ENCODE measurements at places on chromosomes 3 and 15.

- H3K27me3 ChIP-seq = no peaks in the 10 kb centered on the region
- H3K27ac ChIP-seq = peak overlapping the region; percentile 31
- peak; percentile 62 for DNase-seq
- no peak overlapping the region for H3K4me3 ChIP-seq
- H3K36me3 ChIP-seq = no peaks in the 10 kb centered on the region
- peaks cover 13% of the 10 kb centered on the region for H3K4me1 ChIP-seq
These were observed 4.6 kb upstream of the KCTD6 start for GRCh38 chr3:58487140-58487886.

DNA sequence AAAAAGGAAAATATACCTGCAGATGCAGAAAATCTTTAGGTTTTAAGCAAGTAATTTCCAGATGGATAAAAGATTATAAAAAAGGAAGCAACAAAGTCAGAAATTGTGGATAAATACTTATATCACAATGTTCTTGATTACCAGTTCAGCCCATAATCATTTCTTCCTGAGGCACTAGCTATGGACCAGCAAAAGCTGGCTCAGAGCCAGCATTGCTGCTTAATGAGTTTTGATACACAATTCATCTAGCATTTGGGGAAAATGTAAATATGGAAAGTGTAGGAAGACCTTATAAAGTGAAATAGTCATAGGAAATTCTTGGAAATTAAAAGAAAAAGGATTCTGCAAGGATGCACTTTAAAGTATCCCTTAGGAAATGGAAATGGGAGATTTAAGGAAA is 168.3 kb upstream of the GBE1 start:
- no peaks in the 10 kb centered on the region for H3K4me1 ChIP-seq
- H3K4me3 ChIP-seq = no peak overlapping the region
- H3K27ac ChIP-seq = no peak overlapping the region
- no peaks in the 10 kb centered on the region for H3K27me3 ChIP-seq
- no peaks in the 10 kb centered on the region for H3K36me3 ChIP-seq

DNA sequence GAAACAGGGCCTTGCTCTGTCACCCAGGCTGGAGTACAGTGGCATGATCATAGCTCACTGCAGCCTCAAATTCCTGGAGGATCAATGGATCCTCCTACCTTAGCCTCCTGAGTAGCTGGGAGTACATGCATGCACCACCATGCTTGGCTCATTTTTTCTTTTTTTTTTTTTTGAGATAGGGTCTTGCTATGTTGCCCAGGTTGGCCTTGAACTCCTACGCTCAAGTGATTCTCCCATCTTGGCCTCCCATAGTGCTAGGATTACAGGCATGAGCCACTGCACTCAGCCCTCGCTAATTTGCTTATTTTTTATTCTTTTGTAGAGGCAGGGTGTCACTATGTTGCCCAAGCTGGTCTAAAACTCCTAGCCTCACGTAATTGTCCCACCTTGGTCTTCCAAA is 6.0 kb upstream of the ARIH1 start:
- no peak overlapping the region for H3K4me3 ChIP-seq
- H3K36me3 ChIP-seq = no peaks in the 10 kb centered on the region
- no peak for DNase-seq
- H3K27me3 ChIP-seq = no peaks in the 10 kb centered on the region

DNA sequence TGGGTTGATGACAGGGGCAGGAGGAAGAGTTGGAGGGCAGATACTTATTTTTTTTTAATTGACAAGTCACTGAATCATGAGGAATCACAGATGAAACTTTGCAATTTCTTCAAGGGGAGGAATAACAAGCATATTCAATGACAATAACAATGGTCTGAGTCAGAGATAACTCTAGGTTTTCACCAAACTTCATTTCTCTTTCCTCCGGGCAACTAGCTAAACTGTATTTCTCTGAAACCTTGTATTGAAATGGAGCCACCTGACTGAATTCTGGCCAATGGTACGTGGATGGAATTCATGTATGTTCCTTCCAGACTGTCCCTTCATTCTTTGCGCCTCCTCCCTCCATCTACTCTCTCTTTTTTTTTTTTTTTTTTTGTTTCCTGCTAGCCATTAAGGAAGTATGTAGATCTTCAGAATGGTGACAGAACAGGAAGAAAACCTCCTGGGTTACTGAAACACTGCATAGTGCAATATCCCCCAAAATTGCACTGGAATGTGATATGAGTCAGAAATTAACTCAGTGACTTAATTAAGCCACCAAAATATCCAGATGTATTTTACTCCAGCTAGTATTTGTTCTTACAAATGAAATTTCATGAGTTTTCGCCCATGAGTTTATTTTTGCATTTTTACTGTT is 495.4 kb downstream of the OTOL1 start:
- H3K4me3 ChIP-seq = no peak overlapping the region
- no peaks in the 10 kb centered on the region for H3K4me1 ChIP-seq
- DNase-seq = no peak
- H3K27me3 ChIP-seq = no peaks in the 10 kb centered on the region

DNA sequence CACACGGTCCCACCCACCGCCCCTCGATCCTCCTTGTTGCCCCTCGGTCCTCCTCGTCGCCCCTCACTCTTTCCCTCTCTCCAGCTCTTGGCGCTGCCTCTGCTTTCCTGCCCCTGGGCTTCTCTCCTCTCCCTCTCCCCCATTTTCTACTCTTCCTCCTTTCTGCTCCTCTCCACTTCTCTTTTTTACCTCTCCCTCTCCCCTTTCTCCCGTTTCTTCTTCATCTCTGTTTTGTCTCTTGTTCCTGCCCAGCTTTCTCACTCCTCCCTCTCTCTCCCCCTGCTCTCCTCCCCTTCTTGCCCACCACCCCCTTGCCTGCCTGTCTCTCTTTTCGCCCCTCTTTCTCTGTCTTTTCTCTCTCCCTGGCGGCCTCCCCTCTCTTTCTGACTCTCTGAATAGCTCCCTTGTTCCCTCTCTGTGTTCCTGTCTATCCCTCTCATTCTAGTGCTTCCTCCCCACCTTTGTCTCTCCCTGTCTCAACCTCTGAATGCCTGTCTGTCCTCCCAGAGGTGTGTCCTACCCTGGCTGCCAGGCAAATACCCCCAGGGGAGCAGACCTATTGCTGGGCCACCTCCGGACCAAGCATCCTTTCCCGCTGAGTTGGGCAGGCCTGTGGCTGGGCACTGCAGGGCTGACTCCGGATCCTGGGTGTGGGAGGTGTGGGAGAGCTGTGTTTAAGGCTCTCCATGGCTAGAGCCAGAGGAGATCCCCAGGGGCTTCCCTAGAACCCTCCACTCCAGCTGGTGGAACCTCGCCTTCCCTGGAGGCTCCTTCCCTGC is 41.0 kb downstream of the EPHB3 start:
- no peak overlapping the region for H3K4me3 ChIP-seq
- no peaks in the 10 kb centered on the region for H3K4me1 ChIP-seq
- H3K36me3 ChIP-seq = no peaks in the 10 kb centered on the region
- H3K27me3 ChIP-seq = peaks cover 61% of the 10 kb centered on the region
- DNase-seq = no peak

DNA sequence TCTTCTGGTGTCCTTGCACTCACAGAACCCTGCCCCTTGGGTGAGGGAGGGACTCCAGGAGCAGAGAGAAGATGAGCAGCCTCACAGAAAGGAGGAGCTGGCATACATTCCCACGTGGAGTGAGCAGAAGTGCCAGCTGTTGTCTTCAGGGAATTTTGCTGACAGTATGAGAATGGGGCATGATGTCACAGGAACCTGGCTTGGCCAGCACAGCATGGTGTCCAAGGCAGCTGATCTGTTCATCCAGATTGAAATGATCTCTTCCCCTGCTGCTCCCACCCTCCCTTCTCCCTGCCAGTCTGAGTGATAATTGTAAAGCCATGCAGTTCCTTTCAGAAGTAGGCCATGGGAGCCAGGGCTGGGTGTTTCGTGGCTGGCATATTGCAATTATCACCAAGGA is 53.3 kb downstream of the GJD2 start:
- no peaks in the 10 kb centered on the region for H3K36me3 ChIP-seq
- DNase-seq = no peak
- no peaks in the 10 kb centered on the region for H3K4me1 ChIP-seq
- H3K27ac ChIP-seq = no peak overlapping the region
- peaks cover 8% of the 10 kb centered on the region for H3K27me3 ChIP-seq
- H3K4me3 ChIP-seq = no peak overlapping the region

GRCh38 chr3:9251055-9251786 is 1.8 kb upstream of the SRGAP3 start:
- H3K36me3 ChIP-seq = no peaks in the 10 kb centered on the region
- H3K27me3 ChIP-seq = peaks cover 14% of the 10 kb centered on the region
- H3K4me3 ChIP-seq = no peak overlapping the region
- no peaks in the 10 kb centered on the region for H3K4me1 ChIP-seq
- no peak for DNase-seq

GRCh38 chr3:72021531-72021930 is 236.6 kb upstream of the PROK2 start:
- no peak overlapping the region for H3K4me3 ChIP-seq
- H3K36me3 ChIP-seq = no peaks in the 10 kb centered on the region
- H3K27me3 ChIP-seq = no peaks in the 10 kb centered on the region
- no peak for DNase-seq

GRCh38 chr3:30583973-30584372 is 22.4 kb upstream of the TGFBR2 start:
- no peaks in the 10 kb centered on the region for H3K27me3 ChIP-seq
- no peak overlapping the region for H3K27ac ChIP-seq
- H3K4me3 ChIP-seq = no peak overlapping the region
- no peak for DNase-seq

- no peaks in the 10 kb centered on the region for H3K4me1 ChIP-seq
- no peak overlapping the region for H3K27ac ChIP-seq
- H3K36me3 ChIP-seq = peaks cover 17% of the 10 kb centered on the region
- peak; percentile 10 for DNase-seq
- no peak overlapping the region for H3K4me3 ChIP-seq
- H3K27me3 ChIP-seq = no peaks in the 10 kb centered on the region
These were observed 47.4 kb downstream of the ZNF717 start for GRCh38 chr3:75737831-75738493.

DNA sequence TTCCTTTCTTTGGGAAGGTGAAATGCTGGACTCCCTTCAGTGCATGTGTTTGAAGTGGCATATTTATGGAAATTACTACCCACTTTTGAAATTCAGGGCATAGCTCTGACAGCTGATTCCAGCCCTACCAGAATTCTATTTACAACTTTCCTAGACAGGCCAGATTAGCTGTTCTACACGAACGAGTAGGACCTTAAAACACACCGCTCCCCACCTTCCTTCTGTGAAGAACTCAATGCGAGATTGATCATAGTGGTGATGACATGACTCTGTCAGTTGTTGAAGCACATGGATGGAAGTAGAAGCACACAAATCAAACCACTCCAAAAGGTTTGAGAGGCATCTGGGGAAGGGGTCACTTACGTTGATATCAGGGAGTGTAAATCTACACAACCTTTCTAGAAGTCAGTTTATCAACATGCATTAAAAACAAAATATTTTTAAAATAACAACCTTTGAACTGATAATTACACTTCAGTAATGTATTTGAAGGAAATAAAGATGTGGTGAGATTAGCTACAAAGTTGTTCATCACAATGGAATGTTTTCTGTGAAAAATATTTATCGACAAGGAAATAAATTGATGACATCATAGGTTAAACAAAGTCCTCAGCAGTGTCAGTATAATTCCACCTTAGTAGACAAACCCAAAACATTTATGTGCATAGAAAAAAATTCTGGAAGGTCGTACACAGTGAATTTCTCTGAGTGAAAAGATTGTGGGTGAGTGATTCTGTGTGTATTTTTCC is 29.8 kb downstream of the RARB start:
- DNase-seq = peak; percentile 24
- H3K27me3 ChIP-seq = no peaks in the 10 kb centered on the region
- no peak overlapping the region for H3K4me3 ChIP-seq
- H3K4me1 ChIP-seq = peaks cover 4% of the 10 kb centered on the region

- H3K27me3 ChIP-seq = no peaks in the 10 kb centered on the region
- H3K4me1 ChIP-seq = no peaks in the 10 kb centered on the region
- H3K4me3 ChIP-seq = no peak overlapping the region
- no peaks in the 10 kb centered on the region for H3K36me3 ChIP-seq
- no peak for DNase-seq
These were observed 694.9 kb downstream of the NTRK3 start for GRCh38 chr15:87561641-87562040.

DNA sequence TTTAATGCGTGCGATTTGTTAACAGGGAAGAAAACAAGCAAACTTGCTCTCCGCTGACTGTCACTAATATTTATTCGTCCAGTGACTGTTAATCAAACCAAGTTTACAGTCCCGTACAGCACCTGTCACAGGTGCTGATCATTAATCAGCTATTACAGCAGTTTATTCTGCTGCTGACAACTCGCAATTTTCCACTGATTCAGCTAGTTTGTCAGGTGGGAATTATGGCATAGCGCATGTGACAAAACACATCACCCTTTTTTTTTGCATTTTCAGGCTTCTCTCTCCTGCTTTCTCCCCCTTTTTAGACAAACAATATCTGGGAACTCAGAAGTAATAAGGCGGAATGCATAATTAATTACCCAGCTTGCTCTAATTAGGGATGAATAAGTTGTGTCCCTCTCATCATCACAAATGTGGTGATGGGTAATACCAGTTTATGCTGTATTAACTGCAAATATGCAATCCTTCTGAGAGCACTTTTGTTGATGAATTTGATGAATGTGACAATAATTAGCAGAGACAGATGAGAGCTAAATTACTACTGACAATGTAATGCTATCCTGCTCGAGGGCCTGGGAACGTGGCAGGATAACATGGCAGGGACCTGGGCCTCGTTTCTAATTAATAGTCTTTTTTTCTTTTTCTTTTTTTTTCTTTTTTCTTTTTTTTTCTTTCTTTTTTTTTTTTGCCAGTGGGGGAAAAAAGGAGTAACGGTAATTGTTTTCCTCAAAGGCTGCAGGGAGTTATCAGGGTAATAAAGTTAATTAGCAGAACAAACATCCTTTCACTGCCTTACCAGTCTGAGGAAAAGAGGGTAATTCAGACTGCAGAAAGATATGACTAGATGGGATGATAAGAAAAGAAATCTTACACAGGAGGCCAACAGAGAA is 150.3 kb upstream of the SOX2 start:
- no peak overlapping the region for H3K27ac ChIP-seq
- no peaks in the 10 kb centered on the region for H3K27me3 ChIP-seq
- H3K36me3 ChIP-seq = no peaks in the 10 kb centered on the region
- no peaks in the 10 kb centered on the region for H3K4me1 ChIP-seq
- DNase-seq = no peak

DNA sequence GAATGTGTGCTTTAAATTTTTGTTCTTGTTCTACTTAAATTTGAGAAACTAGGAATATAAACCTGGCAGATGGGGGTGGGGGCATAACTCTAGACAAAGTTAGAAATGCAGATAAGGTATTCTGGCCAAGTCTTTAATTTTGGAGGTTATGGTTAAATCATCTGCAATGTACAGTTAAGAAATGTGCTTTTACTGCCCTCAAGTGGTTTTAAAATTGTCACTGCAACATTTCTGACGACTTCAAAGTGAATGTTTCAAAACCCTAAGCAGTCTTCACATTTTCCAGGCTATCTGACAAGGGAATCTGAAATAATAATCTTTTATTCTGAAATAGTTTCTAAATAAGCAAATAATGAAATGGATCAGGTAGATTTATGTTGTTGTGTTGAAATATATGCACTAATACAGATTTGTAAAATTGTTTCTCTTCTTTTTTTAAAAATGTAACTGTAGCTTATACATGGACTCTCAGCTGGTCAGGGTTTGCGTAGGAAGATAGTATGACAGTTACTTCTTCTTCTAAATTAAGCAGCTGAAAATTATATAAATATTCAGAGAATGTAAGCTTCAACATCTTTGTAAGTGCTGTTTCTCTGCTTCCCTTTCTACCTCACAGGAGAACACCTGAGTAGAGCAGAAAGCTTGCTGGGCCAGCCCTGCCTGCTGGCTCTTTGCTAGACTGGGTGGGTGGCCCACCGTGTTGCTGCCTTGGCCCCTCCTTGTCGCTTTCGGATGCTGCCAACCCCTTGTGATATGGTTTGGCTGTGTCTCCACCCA is 45.0 kb downstream of the SUCNR1 start:
- no peak overlapping the region for H3K4me3 ChIP-seq
- no peaks in the 10 kb centered on the region for H3K4me1 ChIP-seq
- peak; percentile 75 for DNase-seq
- no peaks in the 10 kb centered on the region for H3K36me3 ChIP-seq
